Nephron progenitor cell (in vitro differentiated cells): ENCODE measurements at places on chromosomes 7 and 10.

- no peak for DNase-seq
Observed at GRCh38 chr7:33578166-33578565, 327.2 kb upstream of the BMPER start.

- no peak for DNase-seq
Observed at GRCh38 chr10:112715581-112715980, 234.5 kb upstream of the TCF7L2 start.

DNA sequence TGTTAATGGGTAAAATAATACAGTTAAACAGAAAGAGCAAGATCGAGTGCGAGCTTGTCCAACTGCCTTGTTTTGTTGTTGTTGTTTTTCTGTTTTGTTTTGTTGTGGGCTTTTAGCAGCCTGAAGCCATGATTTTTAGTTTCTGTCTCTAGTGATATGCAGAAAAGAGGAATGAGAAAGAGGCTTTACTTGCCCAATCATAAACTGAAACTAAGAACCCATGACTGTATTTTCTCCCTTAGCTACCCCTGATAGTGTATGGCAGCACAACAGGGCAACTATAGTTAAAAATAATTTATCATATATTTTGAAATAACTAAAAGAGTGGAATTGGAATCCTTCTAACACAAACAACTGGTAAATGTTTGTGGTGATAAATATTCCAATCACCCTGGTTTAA is 493.9 kb downstream of the GLRX3 start:
- DNase-seq = no peak

GRCh38 chr7:16347827-16348192 is 73.5 kb downstream of the CRPPA start:
- DNase-seq = peak; percentile 6

- no peak for DNase-seq
Observed at GRCh38 chr10:93266858-93267257, 193.2 kb downstream of the CYP26A1 start.

GRCh38 chr7:77802557-77803405 is 4.2 kb downstream of the PHTF2 start:
- no peak for DNase-seq

- DNase-seq = no peak
Observed at GRCh38 chr10:122725768-122726167, 26.1 kb upstream of the C10orf120 start.

DNA sequence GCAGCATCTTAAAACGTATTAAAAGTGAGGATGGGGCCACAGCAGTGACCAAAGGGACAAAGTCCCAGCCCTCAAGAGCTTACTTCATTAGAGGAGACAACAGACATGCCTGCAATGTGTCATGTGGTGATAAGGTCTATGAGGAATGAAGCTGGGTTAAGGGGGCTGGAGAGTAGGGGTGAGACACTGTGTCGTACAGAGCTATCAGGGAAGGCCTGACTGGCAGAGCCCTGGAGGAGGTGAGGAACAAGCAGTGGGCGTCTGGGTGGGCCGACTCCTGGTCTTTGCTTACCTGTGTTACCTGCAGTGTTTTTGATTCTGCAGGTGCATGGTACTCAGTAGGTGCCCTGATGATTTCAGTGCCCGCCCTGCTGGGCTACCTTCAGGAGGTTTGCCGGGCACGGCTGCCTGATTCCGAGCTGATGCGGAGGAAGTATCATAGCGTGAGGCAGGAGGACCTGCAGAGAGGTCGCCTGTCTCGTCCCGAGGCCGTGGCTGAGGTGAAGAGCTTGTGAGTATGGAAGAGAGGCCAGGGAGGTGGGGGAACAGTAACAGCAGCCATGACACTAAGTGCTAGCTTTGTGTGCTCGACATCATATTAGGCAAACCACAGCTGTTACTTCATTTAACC is 7.6 kb downstream of the ZFYVE27 start:
- no peak for DNase-seq
